Fibroblast of the aortic adventitia (primary cell): ENCODE measurements at places on chromosomes 5 and 9.

- no peak for DNase-seq
These were observed 3.3 kb downstream of the CTSL start for GRCh38 chr9:87729246-87729645.

- DNase-seq, result no peak
These were observed 80.1 kb downstream of the F2RL2 start for GRCh38 chr5:76542887-76543690.

- no peak for DNase-seq
These were observed 18.5 kb downstream of the CAMSAP1 start for GRCh38 chr9:135888766-135889394.

DNA sequence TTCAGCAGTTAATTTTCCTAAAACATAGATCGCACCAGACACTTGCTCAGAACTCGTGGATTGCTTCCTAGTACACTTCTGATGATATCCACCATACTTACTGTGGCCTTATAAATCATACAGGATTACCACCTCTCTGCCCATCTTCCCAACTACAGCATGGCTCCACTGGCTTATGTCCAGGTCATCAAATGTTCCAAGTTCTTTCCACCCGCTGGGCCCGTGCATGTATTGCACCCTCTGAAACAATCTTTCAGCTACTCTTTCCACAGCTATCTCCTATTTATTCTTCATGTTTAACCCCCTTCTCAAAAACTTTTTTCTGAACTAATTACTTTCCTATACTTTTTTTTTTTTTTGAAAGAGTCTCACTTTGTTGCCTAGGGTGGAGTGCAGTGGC is 18.5 kb downstream of the FBXW2 start:
- DNase-seq, result no peak

GRCh38 chr5:57618767-57619381 is 136.3 kb upstream of the ACTBL2 start:
- no peak for DNase-seq

DNA sequence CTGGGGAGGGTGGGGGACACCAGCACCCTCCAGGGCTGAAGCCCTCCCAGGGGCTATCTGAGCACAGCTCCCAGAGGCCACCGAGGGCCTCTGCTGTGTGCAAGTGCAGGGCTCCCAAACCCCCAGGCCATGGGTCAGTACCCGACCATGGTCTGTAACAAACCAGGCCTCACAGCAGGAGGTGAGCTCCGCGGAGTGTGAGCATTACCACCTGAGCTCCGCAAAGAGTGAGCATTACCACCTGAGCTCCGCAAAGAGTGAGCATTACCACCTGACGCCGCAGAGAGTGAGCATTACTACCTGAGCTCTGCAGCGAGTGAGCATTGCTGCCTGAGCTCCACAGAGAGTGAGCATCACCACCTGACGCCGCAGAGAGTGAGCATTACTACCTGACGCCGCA is 152.9 kb upstream of the IRX2 start:
- no peak for DNase-seq

DNA sequence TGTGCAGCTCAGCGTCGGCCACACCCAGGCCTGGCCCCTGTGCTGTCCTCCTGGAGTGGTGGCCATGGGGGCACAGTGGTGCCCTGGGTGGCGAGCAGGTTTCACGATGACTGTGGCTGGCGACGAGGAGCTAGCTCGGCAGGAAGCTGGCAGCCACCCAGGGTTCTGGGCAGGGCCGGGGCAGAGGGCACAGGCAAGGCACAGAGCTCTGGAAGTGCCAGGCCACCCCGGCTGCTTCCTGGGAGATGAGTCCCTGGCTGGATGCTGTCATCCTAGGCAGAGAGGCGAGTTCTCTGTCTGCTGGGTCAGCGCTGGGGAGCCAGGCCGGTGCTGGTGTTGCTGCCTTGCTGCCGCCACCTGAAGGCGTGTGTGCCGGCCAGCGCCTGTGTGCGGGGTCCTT is 51.7 kb downstream of the RXRA start:
- no peak for DNase-seq
